ENCODE measurements at places on chromosomes 1 and 21. TPM values are rescaled to one million over a fixed set of nuclear protein-coding genes. Genes with fewer than 3 reads are reported as not detected.

Gene SEC16B
- total RNA-seq = 6.4 TPM

Gene MFAP2
- total RNA-seq = 5.6 TPM

- no peaks in the 10 kb centered on the region for H3K27me3 ChIP-seq
- no peaks in the 10 kb centered on the region for H3K4me1 ChIP-seq
- no peak overlapping the region for H3K4me3 ChIP-seq
- H3K27ac ChIP-seq = no peak overlapping the region
Observed at GRCh38 chr1:194535369-194535768, 1349.0 kb upstream of the B3GALT2 start.

- H3K36me3 ChIP-seq = no peaks in the 10 kb centered on the region
- no peak overlapping the region for H3K27ac ChIP-seq
- DNase-seq = no peak
Observed at GRCh38 chr1:7229696-7230631, 444.7 kb downstream of the CAMTA1 start.

DNA sequence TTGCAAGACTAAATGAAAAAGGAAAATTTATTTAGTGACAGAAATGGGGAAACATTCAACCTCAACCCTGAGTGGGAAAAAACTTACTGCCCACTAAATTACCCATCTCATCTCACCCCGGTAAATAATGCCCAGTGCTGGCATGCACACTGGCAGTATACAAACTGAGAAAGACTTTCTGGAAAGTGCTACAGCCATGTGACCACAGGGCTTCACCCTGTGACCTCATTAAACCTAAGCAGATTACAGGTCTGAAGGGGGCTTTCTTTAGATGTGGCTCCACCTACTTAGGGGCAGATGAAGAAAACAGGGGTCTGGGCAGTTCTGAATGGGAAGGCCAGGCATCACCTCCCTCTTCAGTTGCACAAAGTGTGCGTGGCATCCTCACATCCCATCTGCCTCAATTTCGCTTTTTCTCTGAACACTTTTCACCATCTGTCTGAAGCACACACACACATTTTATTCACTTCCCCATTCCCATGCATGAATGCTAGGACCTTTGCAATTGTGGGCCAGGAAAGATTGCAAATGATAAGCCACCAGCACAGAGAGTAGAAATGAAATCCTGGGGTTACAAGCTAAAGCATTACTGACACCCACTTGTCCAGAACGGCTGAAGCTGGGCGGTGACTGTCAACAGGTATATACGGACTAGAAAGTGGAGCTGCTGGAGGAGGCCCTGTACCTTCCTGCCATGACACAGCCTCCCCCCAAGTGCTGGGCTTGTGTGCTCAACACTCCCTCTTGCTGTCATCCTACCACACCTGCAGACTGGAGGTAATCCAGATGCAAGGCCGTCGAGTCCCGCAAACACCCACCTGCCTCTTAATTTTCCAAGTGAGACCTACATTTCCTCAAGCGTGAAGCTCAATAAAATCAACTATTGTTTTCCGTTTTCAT is 2.7 kb downstream of the NADK start:
- peaks cover 5% of the 10 kb centered on the region for H3K36me3 ChIP-seq
- H3K27me3 ChIP-seq = no peaks in the 10 kb centered on the region

GRCh38 chr1:212229654-212230053 is 55.6 kb upstream of the PPP2R5A start:
- peaks cover 13% of the 10 kb centered on the region for H3K4me1 ChIP-seq
- no peak overlapping the region for H3K27ac ChIP-seq
- H3K36me3 ChIP-seq = no peaks in the 10 kb centered on the region
- no peak overlapping the region for H3K4me3 ChIP-seq
- no peaks in the 10 kb centered on the region for H3K27me3 ChIP-seq

Gene SSR2
- total RNA-seq = 208 TPM

Gene PAFAH2
- 31.3 TPM for total RNA-seq

- DNase-seq = no peak
- peak overlapping the region; percentile 99 for H3K27ac ChIP-seq
- H3K27me3 ChIP-seq = no peaks in the 10 kb centered on the region
- H3K4me1 ChIP-seq = peaks cover 54% of the 10 kb centered on the region
- H3K4me3 ChIP-seq = peak overlapping the region; percentile 87
Observed at GRCh38 chr1:207321790-207322645, 540 bp downstream of the CD55 start.

DNA sequence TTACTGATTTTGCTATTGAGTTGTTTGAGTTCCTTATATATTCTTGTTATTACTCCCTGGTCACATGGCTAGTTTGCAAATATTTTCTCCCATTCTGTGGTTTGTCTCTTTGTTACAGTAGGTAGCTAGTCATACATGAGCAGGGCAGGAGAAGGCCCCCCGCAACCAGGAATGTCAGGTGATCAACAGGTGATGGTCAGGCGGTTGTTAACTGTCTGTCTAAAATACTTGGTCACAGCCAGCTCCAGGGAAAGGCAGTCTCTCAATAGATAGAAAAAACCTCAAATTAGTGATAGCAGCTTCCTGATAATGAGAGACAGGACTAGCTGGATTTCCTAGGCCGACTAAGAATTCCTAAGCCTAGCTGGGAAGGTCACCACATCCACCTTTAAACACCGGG is 217.9 kb downstream of the RHOU start:
- H3K4me1 ChIP-seq = peaks cover 4% of the 10 kb centered on the region
- no peaks in the 10 kb centered on the region for H3K36me3 ChIP-seq
- no peak overlapping the region for H3K4me3 ChIP-seq

Gene GFI1
- 0.48 TPM for total RNA-seq

GRCh38 chr1:43510621-43511020 is 20.1 kb upstream of the PTPRF start:
- no peak overlapping the region for H3K27ac ChIP-seq
- H3K27me3 ChIP-seq = no peaks in the 10 kb centered on the region
- H3K4me3 ChIP-seq = no peak overlapping the region
- peak; percentile 60 for DNase-seq

Gene CNTN2
- 2.7 TPM for total RNA-seq

Gene KRTAP11-1
- total RNA-seq = 32.7 TPM

GRCh38 chr1:11848373-11848700 is 754 bp upstream of the NPPA start:
- H3K27ac ChIP-seq = no peak overlapping the region
- H3K36me3 ChIP-seq = peaks cover 19% of the 10 kb centered on the region
- no peaks in the 10 kb centered on the region for H3K27me3 ChIP-seq
- no peak overlapping the region for H3K4me3 ChIP-seq
- DNase-seq = no peak

Gene CD1B
- total RNA-seq = not detected

DNA sequence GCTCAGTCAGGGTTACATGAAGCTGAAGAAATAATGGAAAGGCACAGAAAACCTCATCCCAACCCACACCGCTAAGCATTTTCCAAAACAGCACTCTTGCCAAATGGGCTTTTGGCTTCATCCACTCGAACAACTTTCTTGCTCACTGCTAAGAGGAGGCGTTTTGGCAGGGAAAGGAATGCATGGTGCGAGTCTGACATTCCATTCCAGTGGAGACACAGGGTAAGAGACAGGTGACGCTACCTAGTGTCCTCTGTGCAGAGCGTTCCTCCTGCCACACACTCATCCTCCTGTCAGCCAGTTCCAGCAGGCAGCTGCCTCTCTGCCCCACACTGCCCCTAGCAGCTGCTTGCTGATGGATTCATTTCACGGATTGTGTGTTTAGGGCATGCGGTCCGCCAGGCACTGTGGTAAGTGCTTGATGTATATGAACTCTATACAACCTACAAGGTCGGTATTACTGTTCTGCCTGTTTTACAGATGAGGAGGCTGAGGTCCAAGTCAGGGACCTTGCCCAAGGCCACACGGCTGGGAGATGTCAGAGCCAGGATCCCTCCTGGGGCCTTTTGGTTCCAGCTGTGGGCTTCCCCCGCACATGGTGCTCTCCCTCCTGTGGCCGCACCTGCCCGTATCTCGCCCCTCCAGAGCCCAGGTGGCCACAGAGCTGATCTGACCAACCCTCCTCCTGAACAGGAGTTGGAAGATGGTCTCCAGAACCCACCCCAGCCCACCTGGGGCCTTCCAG is 25.7 kb upstream of the BACE2 start:
- H3K27me3 ChIP-seq = no peaks in the 10 kb centered on the region
- H3K4me1 ChIP-seq = peaks cover 14% of the 10 kb centered on the region
- H3K4me3 ChIP-seq = no peak overlapping the region
- H3K36me3 ChIP-seq = no peaks in the 10 kb centered on the region

DNA sequence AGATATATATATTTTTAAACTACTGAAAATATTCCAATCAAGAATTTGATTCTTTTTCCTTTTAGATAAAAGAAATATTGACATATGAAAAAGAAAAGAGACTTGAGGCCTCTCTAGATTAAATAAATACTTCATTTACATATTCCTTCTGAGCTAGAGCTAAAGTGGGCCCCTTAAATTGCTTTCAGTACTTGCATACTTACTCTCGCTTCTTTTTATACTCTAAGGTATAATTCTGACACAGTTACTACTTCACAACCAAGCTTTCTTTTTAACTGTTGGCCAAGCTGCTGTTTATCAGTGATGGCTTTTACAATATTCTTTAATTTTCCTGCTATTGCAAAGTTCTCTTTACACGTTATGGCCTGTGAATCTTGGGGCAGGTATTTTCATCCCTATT is 24.6 kb downstream of the EXTL2 start:
- H3K36me3 ChIP-seq = no peaks in the 10 kb centered on the region
- no peak overlapping the region for H3K4me3 ChIP-seq
- H3K27me3 ChIP-seq = no peaks in the 10 kb centered on the region
- H3K27ac ChIP-seq = no peak overlapping the region
- H3K4me1 ChIP-seq = peaks cover 5% of the 10 kb centered on the region

GRCh38 chr21:42012763-42013329 is 2.7 kb upstream of the ZBTB21 start:
- no peaks in the 10 kb centered on the region for H3K27me3 ChIP-seq
- no peak for DNase-seq
- peaks cover 17% of the 10 kb centered on the region for H3K4me1 ChIP-seq
- no peak overlapping the region for H3K4me3 ChIP-seq

DNA sequence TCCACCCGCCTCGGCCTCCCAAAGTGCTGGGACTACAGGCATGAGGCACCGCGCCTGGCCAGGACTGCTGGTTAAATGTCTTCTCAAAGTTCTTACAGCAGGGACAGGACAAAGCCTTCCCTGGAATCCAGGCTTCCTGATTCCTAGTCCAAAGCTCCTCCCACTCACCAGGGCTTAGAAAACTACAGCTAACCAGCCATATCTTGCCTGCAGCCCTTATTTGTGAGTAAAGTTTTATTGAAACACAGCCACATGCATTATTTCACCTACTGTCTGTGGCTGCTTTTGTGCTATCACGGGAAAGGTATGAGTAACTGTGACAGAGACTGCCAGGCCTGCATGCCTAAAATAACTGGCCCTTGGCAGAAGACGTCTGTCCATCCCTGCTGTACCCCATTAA is 24.4 kb downstream of the TMCO4 start:
- no peaks in the 10 kb centered on the region for H3K27me3 ChIP-seq
- no peaks in the 10 kb centered on the region for H3K4me1 ChIP-seq
- no peak overlapping the region for H3K27ac ChIP-seq
- H3K4me3 ChIP-seq = no peak overlapping the region

- no peaks in the 10 kb centered on the region for H3K36me3 ChIP-seq
- DNase-seq = no peak
- H3K4me1 ChIP-seq = no peaks in the 10 kb centered on the region
- H3K27ac ChIP-seq = no peak overlapping the region
Observed at GRCh38 chr1:207627496-207627895, 17.4 kb upstream of the CR1L start.

DNA sequence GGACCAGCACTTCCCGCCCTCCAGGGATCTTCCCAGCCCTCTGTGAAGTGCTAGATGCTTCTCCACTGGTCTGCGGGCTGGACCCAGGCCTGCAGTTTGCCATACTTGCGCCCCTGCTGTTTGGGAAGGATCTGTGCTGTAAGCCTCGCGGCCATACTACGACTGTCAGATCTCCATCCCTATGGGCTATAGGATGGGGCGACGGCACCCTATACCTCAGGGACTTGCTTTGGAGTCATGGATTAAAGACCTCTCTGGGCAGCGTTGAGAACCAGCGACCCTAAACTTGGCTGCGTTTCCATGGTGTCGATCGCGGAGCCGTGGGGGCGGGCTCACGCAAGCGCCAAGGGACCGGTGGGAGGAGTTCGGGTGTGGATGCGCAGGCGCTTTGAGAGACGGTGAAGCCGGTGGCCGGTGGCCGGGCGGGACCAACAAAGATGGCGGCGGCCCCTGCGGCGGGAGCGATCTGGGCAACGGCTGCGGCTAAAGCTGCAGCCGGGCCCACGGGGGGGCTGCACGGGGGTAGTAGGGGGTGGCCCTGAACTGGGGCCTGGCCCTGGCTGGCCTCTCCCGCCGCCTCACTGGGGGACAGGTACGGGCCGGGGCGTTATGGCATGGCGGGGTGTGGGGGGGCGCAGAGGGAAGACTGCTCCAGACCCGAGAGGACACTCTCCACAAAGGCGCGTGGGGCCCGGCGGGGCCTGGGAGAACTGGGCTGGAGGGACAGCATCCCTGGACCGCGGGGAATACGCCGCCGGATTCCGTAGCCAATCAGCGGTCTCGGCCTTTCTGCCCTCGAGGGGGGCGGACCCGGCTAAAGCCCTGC is at the start of gene USP21:
Gene USP21, plus strand, starts transcription at position 414 of the 826 bp plus-strand sequence. CDS start 1,141 bp downstream, outside the sequence.
- H3K4me3 ChIP-seq = peak within 1 kb of the TSS; percentile 78
- H3K4me1 ChIP-seq = peaks cover 36% of the 10 kb centered on the region
- no peaks in the 10 kb centered on the region for H3K27me3 ChIP-seq

Gene TEX50
- total RNA-seq = not detected

- no peaks in the 10 kb centered on the region for H3K36me3 ChIP-seq
- DNase-seq = no peak
- no peaks in the 10 kb centered on the region for H3K27me3 ChIP-seq
- H3K4me1 ChIP-seq = peaks cover 9% of the 10 kb centered on the region
- H3K4me3 ChIP-seq = no peak overlapping the region
Observed at GRCh38 chr1:8147956-8148355, 121.8 kb upstream of the ERRFI1 start.

DNA sequence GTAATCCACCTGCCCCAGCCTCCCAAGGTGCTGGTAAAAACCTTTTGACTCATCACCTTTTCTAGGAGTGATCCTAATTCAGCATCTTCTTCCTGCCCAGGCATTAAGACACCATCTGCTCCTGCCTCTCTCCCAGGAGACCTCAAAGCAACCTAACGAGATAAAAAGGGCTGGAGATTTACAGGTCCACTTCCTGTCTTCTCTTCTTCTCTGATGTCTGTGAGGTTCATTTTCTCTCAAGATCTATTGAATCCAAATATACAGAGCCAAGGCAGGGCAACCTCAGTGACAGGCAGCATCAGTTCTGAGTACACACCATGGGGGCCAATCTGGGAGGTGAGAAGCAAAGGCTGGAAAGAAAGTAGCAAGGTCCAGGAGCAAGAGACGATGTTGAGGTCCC is 219.4 kb downstream of the SETD4 start:
- H3K27ac ChIP-seq = no peak overlapping the region
- no peak overlapping the region for H3K4me3 ChIP-seq
- peaks cover 6% of the 10 kb centered on the region for H3K4me1 ChIP-seq
- H3K27me3 ChIP-seq = no peaks in the 10 kb centered on the region

GRCh38 chr1:182262425-182262824 is 129.2 kb downstream of the GLUL start:
- peaks cover 11% of the 10 kb centered on the region for H3K4me1 ChIP-seq
- H3K36me3 ChIP-seq = no peaks in the 10 kb centered on the region
- no peak overlapping the region for H3K4me3 ChIP-seq
- no peaks in the 10 kb centered on the region for H3K27me3 ChIP-seq
